RPMI8226 (cell line): ENCODE measurements at places on chromosomes 7 and 10.
A peak's percentile ranks its signal among the peaks of the same experiment; 100 is the strongest.

DNA sequence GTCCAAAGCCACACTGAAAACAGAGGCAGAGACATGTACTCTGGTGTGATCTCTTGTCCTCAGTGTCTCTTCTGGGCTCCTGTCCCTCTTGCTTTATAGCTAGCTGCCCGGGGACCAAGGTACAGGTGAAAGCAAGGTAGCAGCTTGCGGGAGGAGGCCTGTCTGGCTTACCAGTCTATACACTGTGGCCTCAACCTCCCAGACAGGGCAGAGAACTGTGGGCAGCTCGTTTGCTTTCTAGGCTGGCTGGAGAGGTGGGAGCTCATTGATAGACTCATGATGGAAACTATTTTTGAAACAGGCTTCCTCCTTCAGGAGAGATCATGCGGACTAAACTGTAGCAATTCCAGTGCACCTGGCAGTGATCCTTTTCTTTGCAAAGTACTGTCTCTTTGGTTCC lies 4.6 kb downstream of the CYREN start:
- DNase-seq: no peak

GRCh38 chr7:24052572-24053260 lies 231.3 kb upstream of the NPY start:
- no peak for DNase-seq

- no peak for DNase-seq
These were observed 175.4 kb downstream of the LSM5 start for GRCh38 chr7:32314761-32315160.

DNA sequence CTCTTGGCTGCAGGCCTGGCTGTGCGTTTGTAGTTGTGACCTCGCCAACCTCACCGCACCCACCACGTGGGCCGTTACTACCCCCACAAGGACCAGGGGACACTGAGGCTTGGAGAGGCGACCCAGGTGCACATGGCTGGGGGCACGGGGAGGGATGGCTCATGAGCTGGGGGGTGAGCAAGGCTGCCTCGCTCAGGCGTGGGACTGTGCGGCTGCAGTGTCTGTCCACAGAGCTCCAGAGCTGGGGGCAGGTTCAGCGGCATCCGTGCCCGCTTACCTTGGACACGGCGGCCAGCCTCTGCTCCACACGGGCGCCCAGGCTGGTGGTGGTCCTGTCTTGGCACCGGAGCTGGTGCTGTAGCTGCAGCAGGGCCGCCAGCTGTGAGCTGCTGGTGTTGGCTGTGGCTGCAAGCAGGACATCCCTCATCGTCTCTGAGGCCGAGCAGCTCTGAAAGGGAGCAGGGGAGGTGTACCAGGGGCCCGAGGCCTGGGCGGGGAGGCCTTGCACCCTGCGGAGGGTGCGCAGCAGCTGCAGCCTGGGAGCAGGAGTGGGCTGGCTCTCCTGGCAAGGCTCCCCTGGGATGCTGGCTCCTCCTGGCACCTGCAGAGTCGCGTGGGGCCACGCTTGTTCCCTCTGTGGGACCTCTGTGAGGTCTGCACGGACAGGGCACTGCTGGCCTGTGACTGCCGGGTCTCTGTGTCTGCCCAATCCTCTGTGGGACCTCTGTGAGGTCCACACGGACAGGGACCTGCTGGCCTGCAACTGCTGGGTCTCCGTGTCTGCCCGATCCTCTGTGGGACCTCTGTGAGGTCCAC lies 60.0 kb upstream of the NKX6-2 start:
- DNase-seq: no peak

- no peak for DNase-seq
These were observed 20.1 kb upstream of the COL13A1 start for GRCh38 chr10:69781576-69781975.

GRCh38 chr7:37974711-37975110 lies 54.3 kb downstream of the EPDR1 start:
- DNase-seq: no peak

DNA sequence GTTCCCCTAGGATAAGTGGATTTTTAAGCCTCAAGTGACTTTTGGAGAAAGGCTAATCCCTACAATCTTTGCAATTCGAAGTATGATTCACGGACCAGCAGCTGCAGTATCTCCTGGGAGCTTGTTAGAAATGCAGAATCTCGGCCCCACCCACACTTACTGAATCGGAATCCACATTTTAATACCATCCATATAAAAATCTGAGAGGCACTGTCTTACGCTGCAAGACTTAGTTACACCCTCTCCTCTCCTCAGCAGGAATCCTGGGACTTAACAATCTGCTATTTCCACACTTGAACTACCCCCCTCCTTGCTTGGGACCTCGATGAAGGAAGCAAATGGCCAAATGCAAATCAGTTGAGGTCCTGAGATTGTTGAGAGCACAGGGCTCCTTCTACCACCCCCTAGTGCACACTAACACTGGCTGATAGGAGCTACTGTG lies 21.0 kb downstream of the ITPRIP start:
- DNase-seq: no peak

- DNase-seq: peak; percentile 62
These were observed 49.7 kb downstream of the DNAJC12 start for GRCh38 chr10:67788028-67788886.

DNA sequence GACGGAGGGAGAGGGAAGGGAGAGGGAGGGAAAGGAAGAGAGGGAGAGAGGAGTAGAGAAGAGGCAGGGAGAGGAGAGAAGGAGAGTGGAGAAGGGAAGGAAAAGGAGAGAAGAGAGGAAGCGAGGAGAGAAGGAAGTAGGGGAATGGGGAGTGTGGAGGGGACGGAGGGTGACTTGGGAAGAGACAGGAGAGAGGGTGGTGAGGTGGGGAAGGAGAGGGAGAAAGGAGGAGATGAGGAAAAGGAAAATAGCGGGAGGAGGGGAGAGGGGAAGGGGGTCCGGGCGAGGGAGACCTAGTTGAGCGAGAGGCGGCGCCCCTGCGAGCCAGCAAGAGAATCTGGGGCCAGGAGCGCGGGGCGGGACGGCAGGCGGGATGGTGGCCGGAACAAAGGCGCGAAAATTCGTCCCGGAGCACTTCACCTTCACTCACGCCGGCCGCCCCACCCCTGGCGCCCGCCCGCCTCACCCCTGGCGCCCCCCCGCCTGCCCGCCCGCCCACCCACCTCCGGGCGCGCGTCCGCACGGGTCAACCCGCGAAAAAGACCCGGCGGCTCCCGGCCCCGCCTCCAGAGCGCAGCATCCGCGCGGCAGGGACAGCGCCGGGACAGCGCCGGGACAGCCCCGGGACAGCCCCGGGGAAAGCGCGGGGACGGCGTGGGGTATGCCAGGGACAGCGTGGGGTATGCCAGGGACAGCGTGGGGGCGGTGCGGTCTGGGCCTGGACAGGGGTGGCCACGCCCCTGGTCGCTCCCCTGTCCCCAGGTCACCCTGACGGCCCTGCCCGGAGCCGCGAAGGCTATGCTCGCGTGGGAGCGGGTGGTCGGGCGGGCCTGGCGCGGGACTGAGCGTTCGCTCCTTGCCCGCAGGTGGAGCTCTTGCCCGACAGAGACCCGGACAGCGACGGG lies 4.2 kb downstream of the VSTM2A start:
- peak; percentile 53 for DNase-seq

DNA sequence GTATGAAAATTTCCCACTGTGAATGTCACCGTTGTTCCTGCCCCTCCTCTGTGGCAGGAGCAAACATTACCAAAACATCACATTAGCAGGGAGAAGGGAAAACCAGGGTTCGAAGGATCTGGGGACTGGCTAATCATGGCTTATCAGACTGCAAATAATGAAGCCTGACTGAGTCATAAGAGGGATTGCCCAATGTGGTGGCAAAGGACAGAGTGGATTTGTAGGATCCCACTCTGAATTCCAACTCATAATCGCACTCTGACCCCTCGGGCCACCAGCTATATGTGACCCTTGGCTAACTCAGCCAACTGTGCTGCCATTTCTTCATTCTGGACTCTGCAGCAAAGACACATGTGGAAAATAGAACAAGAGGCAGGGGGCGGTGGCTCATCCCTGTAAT lies 347.3 kb upstream of the AUTS2 start:
- no peak for DNase-seq

DNA sequence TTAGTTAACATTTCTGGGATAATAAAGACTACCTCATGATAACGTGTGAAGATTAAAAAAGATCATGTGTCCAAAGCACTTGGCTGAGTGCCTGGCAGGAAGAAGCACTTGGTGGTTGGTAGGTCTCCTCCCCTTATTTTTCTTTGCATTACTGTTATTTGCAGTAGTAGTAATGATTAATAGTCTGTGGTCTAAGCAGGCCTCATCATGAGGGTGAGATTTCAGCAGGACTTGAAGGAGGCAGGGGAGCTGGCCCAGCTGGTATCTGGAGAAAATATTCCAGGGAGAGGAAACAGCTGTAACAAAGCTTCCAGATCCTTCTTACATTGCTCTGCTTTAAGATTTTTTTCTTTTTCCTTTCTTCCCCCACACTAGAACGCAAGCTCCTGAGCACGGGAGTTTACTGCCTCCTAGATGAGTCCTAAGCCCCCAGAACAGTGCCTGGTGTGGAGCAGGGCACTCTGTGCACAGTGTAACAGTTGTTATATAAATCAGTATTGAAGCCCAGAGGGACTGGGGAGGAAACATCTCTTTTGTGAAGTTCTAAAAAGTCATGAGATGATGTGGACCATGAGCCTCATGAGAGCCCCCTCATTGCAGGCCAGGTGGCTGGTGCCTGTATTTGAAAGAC lies 31.1 kb upstream of the RHEB start:
- peak; percentile 26 for DNase-seq

DNA sequence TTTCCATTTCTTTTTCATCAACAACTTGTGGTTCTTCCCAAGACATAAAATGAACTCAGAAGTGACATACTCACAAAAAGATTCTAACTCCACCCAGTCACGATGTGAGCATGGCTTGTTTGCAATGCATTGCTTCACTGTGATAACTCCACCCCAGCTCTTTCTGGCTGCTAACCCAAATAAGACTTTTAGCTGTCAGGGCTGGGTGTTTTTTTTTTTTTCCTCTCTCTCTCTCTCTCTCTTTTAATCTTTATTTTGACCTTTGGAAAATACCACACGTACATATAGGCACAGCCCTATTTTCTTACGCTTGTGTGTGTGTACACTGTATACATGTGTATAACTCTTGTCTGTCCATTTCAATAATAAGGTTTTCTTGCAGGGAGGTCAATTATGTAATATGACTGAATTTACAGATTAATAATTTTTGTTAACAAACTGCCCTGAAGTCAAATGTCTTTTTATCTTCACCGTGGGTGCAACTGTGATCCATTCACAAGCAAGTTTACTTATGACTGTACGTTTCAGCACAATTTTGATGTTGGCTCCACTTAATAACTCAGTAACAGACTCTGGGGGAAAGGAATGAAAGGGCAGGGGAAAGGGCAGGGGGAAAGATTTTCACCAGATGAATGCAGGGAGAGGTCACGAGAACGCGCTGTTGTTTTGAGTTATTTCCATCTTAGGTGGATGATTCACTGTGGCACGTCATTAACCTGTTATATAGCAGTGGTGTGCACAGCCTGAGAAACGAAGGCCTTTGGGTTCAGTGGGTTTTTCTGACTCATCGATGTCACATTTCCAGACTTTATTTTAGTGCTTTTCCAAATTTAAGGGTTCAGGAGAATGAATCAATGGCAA lies 49.1 kb downstream of the APBB1IP start:
- DNase-seq: no peak

GRCh38 chr7:117777335-117778142 lies 95.7 kb downstream of the CTTNBP2 start:
- no peak for DNase-seq

- no peak for DNase-seq
These were observed 49.6 kb upstream of the MYL10 start for GRCh38 chr7:101678658-101679057.

DNA sequence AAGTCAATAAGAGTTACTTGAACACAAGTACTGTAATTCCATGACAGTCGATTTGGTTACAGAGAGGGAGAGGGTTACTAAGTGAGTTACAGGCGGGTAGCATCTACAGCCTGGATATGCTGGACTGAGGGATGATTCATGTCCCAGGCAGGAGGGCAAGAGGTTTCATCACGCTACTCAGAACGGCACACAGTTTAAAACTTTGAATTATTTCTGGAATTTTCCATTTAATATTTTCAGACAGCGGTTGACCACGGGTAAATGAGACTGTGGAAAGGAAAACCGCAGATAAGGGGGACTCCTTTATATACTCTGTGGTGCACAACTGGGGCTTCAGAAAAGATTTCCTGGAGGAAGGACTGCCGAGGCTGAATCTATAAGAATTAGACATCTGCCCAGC lies 25.7 kb upstream of the LRRC4 start:
- DNase-seq: no peak

DNA sequence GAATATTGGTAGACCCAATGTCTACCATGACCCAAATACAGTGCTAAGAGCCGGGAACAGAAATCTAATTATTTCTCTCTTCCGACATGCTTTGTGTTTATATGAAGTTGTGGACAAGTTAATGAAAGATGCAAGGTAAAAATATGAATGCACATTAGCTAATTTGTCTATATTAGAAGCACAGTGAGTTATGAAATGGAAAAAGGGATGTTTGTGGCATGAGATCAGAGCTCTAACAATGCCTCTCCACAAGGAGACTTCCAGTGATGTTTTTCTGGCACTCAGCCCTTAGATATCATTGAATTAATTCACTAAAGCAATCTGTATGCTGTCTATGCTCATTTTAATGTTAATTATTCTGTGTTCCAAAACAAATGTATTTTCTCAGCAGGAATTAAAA lies 897.2 kb downstream of the CNTNAP2 start:
- no peak for DNase-seq

GRCh38 chr7:76509931-76510877 lies at the start of gene UPK3B:
Gene UPK3B (plus strand): TSS chr7:76510552. CDS start chr7:76510653, 101 bp downstream.
- DNase-seq: no peak

GRCh38 chr10:1860351-1860750 lies 123.0 kb upstream of the ADARB2 start:
- DNase-seq: no peak

DNA sequence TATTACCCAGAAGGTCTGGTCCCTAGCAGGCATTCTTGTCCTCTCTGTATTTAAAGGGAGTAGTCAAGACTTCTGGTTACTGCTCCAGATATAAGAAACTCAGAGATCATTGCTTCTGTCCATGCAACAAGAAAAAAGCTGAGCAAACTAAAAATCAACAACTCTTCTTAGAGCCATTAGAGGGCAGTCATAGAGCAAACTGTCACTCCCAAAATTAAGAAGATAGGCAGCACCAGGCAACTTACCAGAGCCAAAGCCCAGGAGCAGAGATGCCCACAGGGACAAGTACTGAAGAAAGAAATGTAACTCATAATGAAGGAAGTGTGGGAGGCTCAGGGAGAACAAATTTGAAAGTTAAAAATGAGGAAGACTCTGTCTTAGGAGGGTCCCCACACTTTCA lies 472.9 kb upstream of the COBL start:
- no peak for DNase-seq

DNA sequence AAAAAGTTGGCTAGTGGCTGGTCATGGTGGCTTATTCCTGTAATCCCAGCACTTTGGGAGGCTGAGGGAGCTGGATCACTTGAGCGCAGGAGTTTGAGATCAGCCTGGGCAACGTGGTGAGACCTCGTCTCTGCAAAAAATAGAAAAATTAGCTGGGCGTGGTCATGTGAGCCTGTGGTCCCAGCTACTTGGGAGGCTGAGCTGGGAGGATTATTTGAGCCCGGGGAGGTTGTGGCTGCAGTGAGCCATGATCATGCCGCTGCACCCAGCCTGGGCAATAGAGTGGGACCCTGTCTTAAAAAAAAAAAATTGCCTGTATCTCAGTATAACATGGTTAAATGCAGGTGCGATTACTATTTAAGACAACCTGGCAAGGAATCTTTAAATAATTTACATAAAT lies 61.0 kb downstream of the ADD3 start:
- no peak for DNase-seq

GRCh38 chr10:101617102-101617823 lies 29.1 kb downstream of the DPCD start:
- DNase-seq: peak; percentile 31
